ENCODE measurements at places on chromosomes 1 and 21. TPM values are rescaled to one million over a fixed set of nuclear protein-coding genes. Genes with fewer than 3 reads are reported as not detected.

TNNI3K gene
- 89.7 TPM for total RNA-seq

FLG2 gene
- total RNA-seq: not detected

NLRP3 gene
- total RNA-seq: 0.66 TPM

ZNF670 gene
- total RNA-seq: 1.5 TPM

SIK1 gene
- total RNA-seq: 7.8 TPM

NMNAT2 gene
- 3.4 TPM for total RNA-seq

ADAMTS4 gene
- total RNA-seq: 14.1 TPM

SLC22A15 gene
- total RNA-seq: 8.4 TPM

MPL gene
- total RNA-seq: 0.82 TPM

PLA2G5 gene
- 51.4 TPM for total RNA-seq

APCS gene
- total RNA-seq: not detected

KRTAP19-8 gene
- total RNA-seq: not detected

C21orf58 gene
- 1.5 TPM for total RNA-seq

C1QC gene
- 76.6 TPM for total RNA-seq

OR2T11 gene
- total RNA-seq: not detected

TMEM51 gene
- 4.1 TPM for total RNA-seq

AMY1B gene
- not detected for total RNA-seq

Data from left ventricle myocardium inferior (tissue), 1 donor.